ENCODE measurements at places on chromosomes 3 and 15. TPM values are rescaled to one million over a fixed set of nuclear protein-coding genes. Genes with fewer than 3 reads are reported as not detected.

SKOR1 gene
- total RNA-seq = 0.81 TPM

HTR3E gene
- total RNA-seq = not detected

KBTBD12 gene
- not detected for total RNA-seq

RASSF1 gene
- 29.6 TPM for total RNA-seq

- no peaks in the 10 kb centered on the region for H3K36me3 ChIP-seq
- H3K27ac ChIP-seq = 0 out of 2 replicates have a peak overlapping the region, but pooled peaks have one; percentile 4
- H3K4me3 ChIP-seq = no peak overlapping the region
- no peak for DNase-seq
- H3K27me3 ChIP-seq = no peaks in the 10 kb centered on the region
Measured at GRCh38 chr3:45056608-45057301, 30.7 kb downstream of the CLEC3B start.

- no peak for DNase-seq
- H3K4me3 ChIP-seq = no peak overlapping the region
- H3K27ac ChIP-seq = no peak overlapping the region
- H3K36me3 ChIP-seq = no peaks in the 10 kb centered on the region
- no peaks in the 10 kb centered on the region for H3K27me3 ChIP-seq
- no peaks in the 10 kb centered on the region for H3K4me1 ChIP-seq
Measured at GRCh38 chr3:80238152-80238551, 470.4 kb upstream of the ROBO1 start.

DNA sequence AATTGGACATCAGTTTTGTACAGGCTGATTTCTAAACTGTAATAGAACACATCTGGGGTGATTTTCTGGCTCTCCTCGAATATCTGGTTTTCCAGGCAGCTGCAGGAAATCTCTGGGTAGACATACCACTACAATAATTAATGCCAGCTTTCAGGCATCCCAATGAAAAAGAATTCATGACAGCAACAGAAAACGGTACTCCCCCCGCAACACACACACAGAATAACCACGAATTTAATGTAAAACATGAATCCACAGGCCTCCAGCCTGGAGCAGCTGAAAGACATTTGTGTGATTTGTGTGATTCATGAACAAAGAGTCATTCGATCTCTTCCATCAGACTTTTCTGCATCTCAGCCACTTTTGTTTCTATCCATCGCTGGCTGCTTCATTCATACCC is 262.2 kb downstream of the MAGI1 start:
- DNase-seq = no peak
- no peaks in the 10 kb centered on the region for H3K36me3 ChIP-seq
- no peak overlapping the region for H3K27ac ChIP-seq
- H3K4me3 ChIP-seq = no peak overlapping the region

DNA sequence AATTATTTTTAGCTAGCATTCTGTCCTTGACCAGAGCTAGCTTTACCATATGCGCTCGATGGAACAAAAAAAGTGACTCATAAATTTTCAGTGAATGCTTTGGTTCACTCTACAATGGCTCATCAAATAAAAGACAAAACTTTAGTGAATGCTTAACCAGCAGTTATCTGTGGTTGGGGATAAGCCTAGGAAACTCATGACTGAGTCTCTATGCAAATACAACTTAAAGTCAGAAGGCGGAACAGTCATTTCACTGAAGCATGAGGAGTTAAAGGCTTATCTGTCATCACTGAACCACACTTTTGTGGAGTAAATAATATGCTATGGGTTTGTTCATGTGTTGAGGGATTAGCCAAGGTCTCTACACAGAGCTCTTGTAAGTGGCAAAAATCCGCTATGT is 308.4 kb downstream of the SQOR start:
- H3K4me1 ChIP-seq = no peaks in the 10 kb centered on the region
- DNase-seq = no peak
- no peak overlapping the region for H3K4me3 ChIP-seq
- no peaks in the 10 kb centered on the region for H3K36me3 ChIP-seq
- no peak overlapping the region for H3K27ac ChIP-seq
